WERI-Rb-1 (cell line): ENCODE measurements at places on chromosomes 2 and 18.

DNA sequence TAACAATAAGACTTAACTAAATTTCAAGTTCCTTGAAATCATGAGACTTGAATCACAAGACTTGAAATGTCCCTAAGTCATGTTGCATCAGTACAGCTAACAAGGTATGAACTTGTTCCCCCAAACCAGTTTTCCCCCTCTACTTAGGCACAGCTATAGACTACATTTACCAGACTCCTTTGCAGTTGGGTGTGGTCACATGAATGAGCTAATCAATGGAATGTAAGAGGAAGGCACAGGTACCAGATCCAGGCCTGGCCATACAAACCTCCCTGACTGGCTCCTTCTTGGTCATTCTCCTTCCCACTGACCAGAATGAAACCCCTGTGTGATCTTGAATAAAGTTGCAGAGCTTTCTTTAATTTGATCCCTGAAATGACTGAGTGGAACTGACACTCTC is 77.8 kb downstream of the DNER start:
- no peak for DNase-seq

DNA sequence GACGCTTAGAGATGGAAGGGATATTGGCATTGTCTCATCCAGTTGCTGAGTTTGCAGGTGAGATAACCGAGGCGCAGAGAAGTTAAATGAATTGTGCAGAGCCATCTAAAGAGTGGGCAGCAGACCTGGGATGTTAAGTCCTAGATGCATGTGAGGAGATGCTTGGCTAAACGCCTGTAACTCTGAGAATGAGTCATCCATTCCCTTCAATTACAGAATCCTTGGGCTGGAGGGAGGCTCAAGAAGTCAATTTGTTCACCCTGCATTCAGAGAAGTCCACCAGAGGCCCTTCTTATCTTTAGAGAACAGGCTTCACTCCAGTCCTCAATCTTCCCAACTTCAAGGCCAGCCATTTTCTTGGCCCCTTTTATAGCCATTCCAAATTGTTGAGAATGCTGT is 1.6 kb downstream of the EHD3 start:
- DNase-seq, result no peak

DNA sequence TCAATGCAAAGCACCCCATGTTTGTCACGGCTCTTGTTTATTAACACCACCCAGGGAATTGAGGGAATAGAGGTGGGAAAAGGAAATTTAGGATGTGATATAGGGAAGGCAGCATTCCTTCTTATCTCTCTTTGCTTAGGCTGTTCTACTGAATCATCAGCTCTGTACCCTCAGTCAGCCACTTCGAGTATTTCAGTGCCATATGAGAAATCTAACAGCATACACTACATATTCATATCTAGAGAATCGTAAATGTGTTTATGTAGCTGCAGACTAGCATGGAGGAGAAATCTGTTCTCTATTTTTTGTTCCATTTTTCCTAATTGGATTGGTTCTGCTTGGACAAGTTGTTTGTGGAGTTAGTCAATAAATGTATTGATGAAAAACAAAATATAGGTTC is 187.8 kb downstream of the CTNNA2 start:
- no peak for DNase-seq

GRCh38 chr2:182522405-182522896 is 95.6 kb upstream of the PDE1A start:
- DNase-seq, result peak; percentile 38

DNA sequence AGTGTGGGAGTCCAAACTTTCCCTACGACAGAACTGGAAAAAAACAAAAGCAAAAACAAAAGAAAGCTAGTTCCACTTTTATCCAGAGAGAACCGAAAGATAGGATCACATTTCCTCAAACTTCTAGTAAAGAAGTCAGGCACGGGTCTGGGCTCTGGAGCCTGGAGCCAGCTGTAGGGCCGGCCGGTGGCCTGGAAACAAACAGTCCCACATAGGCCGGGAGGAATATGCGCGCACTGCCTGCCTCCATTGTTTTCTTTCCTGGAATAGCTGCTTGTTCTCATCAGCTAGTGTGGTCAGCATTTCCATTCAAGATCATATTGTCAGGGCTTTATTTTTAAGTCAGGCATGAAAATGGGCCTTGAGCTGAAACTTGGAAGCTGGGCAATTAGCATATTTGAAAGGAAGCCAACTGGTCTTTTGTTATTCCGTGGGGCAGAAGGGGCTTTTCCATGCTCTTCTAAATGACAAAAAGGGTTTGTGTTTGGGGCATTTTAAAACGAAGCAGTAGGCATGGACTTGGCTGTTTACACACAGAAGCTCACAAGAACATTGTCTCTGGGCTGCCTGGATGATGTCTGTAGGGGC is 58.7 kb upstream of the RFX8 start:
- DNase-seq, result no peak

GRCh38 chr2:109702250-109702985 is 88.3 kb downstream of the SOWAHC start:
- no peak for DNase-seq

DNA sequence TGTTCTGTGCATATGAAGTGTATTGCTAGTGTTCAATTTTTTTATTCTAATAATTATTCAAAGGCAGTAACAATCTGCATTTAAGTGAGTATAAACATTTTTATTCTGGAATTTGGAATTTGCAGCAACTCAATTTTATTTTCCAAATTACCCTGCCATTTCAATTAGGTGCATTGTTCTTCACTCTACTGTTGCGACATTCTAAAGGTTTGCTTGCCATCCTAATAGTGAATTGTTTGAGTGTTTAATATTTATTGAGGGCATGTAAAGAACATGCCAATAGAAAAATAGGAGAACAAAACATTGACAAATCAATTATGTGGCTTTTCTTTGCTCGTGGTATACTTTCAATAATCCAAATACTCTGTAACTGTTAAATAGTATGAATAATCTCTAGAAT is 18.0 kb downstream of the MEIS1 start:
- DNase-seq, result no peak

- no peak for DNase-seq
Measured at GRCh38 chr2:86453836-86454235, 12.7 kb downstream of the KDM3A start.

- no peak for DNase-seq
Measured at GRCh38 chr2:5945742-5946141, 253.6 kb downstream of the SOX11 start.

DNA sequence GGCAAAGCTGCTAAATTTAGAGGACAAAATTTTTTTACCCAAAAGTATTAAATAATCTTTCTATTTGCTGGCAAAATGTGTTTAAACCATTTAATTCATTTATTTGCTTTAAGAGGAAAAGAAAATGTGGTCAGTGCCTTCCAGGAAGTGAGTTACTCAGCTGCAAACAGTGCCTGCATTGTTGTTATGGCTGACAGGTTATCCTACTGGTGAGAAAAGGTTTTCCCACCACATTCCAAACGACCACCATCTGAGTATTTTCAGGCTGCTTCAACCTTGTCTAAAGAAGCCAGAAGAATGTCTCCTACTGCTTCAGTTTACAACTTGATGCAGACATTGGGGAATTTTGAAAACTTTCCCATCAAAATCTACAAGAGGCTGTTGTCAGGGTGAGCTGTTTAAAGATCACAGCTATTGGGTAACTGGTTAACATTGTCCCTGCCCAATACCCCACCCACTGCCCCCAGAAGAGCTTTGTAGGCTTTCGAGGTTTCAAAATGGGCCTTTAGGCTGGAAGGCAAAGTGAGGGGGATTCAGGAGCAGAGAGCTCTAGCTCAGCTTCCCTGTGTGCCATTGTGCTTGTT is 461.3 kb upstream of the FANCL start:
- no peak for DNase-seq

GRCh38 chr2:34949316-34949715 is 1350.2 kb upstream of the FAM98A start:
- DNase-seq, result no peak

- DNase-seq, result peak; percentile 89
Measured at GRCh38 chr2:37324536-37324785, 172 bp downstream of the PRKD3 start.

DNA sequence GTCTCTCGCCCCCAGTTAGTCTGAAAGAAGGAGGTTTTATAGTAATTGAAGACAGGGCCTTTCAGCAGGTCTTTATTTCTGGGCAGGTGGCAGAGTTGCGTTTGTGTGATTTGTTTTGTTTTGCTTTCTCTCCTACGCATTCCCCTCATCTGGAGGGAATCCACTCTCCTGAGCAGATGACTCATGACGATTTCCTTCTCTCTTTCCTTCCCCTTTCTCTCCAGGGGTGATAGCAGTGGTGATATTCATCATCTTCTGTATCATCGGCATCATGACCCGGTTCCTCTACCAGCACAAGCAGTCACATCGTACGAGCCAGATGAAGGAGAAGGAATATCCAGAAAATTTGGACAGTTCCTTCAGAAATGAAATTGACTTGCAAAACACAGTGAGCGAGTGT is 888.8 kb downstream of the CNTNAP5 start:
- no peak for DNase-seq

GRCh38 chr2:159152128-159152778 is 134.2 kb downstream of the WDSUB1 start:
- DNase-seq, result no peak

DNA sequence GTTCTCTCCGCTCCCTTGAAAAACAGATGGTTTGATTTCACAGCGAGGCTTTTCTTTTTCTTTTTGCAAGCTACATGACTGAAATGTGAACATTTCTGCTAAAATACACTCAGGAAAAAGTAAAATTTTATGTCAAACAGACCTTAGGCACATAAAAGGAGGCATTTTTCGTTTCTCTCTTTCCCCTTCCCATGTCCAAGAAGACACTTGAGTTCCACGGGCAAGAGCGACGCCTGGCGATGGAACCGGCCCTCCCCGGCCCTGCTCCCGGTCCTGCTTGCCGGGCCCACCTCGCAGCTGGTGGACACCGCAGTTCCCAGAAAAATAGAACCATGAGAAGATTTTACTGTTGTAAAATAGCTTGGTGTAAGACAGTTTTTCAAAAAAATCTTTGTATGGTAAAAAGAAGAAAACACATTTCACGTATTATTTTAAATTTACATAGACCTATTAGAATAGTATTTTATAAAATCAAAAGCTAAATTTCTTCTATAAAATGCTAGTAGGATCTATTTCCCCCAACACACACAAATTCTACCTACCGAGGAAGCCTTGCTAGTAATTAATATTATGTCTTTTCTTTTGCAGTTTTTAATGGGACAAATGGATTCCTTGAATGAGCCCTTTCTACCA is 2.3 kb upstream of the ALKAL2 start:
- DNase-seq, result peak; percentile 88

- no peak for DNase-seq
Measured at GRCh38 chr2:109162999-109163398, 34.0 kb downstream of the SH3RF3 start.

- no peak for DNase-seq
Measured at GRCh38 chr2:189441709-189442074, 418 bp downstream of the WDR75 start.

GRCh38 chr2:98803405-98804264 is 72.7 kb upstream of the MGAT4A start:
- DNase-seq, result no peak

DNA sequence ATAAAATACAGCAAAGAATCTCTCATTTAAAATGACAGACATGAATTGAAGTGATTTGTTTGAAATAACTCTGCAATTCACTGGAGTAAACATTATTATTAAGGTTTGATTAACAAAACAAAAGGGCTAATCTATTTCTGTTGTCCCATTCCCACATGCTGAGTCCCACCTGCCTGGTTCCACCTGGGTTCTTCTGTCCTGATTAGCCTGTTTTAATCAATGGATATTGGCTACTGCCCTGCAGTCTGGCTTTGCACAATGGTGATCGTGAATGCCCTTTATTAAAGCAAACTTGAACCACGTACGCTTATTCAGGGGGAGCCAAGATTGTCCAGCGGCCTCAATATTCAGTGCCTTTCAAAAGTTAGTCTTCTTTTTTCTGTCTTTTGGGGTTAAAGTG is 72.8 kb upstream of the CDH19 start:
- no peak for DNase-seq

DNA sequence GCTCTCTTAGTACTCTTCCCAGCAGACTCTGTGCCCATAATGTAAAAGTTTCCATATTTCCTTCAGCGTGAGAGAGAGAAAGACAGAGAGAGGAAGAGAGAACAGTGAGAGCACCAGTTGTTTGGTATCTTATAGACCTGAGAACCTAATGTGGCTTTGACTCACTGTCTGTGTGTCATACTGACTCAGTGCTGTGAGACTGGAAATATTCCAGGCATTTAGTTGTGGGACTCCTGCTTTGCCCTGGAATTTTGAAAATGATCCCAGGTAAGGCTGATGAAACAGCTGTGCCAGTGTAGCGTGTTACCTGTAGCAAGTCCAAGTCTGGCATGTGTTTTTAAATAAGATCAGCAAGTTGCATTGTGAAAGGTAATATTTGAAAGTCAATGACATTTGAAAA is 87.9 kb upstream of the KCNH7 start:
- no peak for DNase-seq

GRCh38 chr18:59318460-59319050 is at the start of gene CPLX4:
TSS of gene CPLX4 (minus strand) at chr18:59318649. CDS start at chr18:59318462, 187 bp downstream.
- peak; percentile 80 for DNase-seq

DNA sequence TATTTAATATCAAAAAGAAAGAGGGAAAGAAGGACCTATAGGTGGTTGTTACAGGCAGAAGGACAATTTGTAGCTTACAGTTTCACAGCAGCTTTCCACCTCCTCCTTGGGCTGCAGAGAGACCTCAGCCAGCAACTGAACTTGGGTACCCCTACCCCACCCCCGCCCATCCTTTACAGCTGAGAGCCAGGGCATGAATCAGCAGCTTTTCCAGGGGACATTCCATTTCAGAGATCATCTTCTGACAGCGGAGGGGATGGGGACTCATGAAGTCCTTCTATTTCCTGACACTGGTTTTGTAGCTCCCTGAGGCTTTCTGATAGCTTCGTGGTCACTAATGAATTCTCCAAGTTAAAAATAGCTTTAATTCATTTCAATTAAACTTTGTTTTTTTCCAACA is 96.4 kb downstream of the ITGB1BP1 start:
- no peak for DNase-seq

- no peak for DNase-seq
Measured at GRCh38 chr2:171719660-171720059, 32.4 kb downstream of the DYNC1I2 start.

DNA sequence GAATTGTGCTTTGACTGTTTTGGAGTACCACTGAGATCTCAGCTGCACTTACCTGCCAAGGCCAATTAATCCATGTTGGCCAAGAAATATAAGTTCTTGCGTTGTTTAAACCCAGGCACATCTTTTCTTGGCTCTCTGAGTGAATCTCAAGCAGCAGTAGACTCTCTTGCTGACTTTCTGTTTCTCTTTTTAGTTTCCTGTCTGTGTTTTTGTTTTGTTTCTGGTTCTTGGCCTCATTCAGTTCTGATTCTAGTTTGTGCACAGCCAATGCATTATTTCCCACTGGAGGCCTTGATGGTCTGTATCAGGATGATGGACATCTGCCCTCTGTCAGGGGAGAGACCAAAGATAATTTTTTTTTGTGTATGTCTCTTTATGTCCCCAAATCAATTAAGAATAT is 379.4 kb downstream of the CDH2 start:
- DNase-seq, result no peak
